Bronchial epithelial cell (primary cell): ENCODE measurements at places on chromosomes 2 and 18. TPM values are rescaled to one million over a fixed set of nuclear protein-coding genes. Genes with fewer than 3 reads are reported as not detected.
A peak's percentile ranks its signal among the peaks of the same experiment; 100 is the strongest.

POMC gene
- 0.26 and 0.64 TPM in 2 replicates for total RNA-seq

C2orf72 gene
- under 0.01 TPM in 1 of 2 replicates, not detected in the other for total RNA-seq

GALNT13 gene
- total RNA-seq, result 0.26 and 1.3 TPM in 2 replicates

IGFBP5 gene
- total RNA-seq, result 0.51 and 9.2 TPM in 2 replicates

TEX44 gene
- not detected in 2 replicates for total RNA-seq

PROM2 gene
- 10.8 and 41.6 TPM in 2 replicates for total RNA-seq

CYS1 gene
- 0.26 TPM in 2 replicates for total RNA-seq

SERPINB2 gene
- total RNA-seq, result 50.5 and 64.6 TPM in 2 replicates

CEP68 gene
- 3.8 and 3.9 TPM in 2 replicates for total RNA-seq

SERPINB4 gene
- 0.26 and 15.7 TPM in 2 replicates for total RNA-seq

VWA3B gene
- 0.13 TPM in 1 of 2 replicates, not detected in the other for total RNA-seq

PROC gene
- total RNA-seq, result 0.26 TPM in 1 of 2 replicates, not detected in the other

SCYGR4 gene
- not detected in 2 replicates for total RNA-seq

C2orf66 gene
- total RNA-seq, result under 0.01 and 0.38 TPM in 2 replicates

- DNase-seq, result peak; percentile 46
These were observed 657.6 kb upstream of the SYT4 start for GRCh38 chr18:43934781-43935471.

DNA sequence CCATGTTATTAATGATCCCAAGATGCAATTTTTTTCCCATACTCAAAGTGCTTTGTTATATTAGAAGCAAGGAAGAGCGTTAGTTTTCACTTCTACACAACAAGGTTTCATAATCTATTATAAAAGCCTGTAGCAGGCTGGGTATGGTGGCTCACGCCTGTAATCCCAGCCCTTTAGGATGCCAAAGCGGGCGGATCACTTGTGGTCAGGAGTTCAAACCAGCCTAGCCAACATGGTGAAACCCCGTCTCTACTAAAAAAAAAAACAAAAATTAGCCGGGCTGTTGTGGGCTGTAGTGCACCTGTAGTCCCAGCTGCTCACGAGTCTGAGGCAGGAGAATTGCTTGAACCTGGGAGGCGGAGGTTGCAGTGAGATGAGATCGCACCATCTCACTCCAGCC, 19.0 kb upstream of the SERPINB2 start:
- DNase-seq, result no peak

DNA sequence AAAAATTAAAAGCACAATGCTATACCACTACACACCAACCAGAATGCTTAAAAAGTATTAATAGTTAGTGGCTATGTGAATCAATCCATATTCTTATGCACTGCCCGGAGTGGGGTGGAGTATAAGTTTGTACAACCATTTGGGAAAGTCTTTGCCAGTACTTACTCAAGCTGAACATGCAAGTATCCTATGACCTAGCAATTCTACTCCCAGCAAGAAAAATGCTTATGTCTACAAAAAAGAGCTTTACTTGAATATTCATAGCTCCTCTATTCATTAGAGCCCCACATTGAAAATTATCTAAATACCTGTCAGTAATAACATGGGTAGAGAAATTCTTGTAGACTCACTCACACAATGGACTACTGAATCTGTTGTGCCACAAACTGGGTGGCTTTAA, 21.4 kb upstream of the CNOT11 start:
- no peak for DNase-seq

DNA sequence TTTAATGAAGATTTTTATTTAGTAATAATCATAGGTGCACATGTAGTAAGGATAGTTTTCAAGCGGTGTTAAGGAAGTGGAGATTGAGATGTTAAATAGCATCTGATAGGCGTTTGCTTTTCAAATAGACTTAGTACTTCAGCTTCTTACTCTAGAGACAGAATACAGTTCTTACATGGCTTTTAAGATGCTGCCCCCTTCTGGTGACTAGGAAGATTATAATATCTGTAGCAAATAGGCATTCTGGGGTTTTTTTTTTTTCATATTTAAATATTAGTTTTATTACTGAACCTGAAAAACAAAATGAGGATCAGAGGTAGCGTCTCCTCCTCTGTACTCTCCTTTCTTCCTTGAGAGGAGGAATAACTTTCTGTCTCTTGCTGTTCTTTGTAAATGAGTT, 100.2 kb downstream of the AGAP1 start:
- DNase-seq, result peak; percentile 71

GRCh38 chr2:235238537-235238936, 255.3 kb upstream of the AGAP1 start:
- no peak for DNase-seq

GRCh38 chr2:134458473-134458853, 204.6 kb downstream of the MGAT5 start:
- DNase-seq, result no peak

DNA sequence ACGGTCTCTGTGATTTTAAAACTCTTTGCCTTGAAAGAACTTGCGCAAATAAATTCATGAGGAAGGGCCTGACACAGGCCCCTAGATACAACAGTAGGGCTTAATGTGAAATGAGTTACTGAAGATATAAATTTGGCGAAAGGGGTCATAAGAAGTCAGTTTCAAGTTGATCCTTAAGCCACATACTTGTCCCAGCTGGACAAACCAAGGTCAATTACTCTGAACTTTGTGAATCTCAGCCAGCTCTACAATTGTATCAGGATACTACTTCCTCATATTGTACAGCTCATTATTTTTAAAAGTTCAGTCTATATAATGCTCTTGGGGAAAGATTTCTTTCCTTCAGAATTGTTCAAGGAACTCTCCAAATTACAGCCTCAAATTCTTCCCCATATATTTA, 432.8 kb downstream of the METTL4 start:
- no peak for DNase-seq

GRCh38 chr2:105866216-105867185, 121.8 kb downstream of the NCK2 start:
- DNase-seq, result peak; percentile 43

DNA sequence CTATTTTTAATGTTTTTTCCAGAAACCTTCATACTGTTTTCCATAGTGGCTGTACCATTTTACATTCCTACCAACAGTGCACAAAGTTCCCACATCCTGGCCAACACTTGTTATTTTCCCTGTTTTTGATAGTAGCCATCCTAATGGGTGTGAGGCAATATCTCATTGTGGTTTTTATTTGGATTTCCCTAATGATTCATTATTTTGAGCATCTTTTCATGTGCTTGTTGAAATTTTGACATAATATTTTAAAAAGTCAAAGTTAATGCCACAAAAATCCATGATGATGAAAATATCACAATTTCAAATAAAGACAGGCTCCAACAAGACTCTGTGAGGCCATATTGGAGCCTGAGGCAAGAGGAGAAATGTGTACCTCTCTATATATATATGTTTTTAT, 50.2 kb downstream of the VWA3B start:
- peak; percentile 23 for DNase-seq

- DNase-seq, result no peak
These were observed 5.0 kb downstream of the MAL start for GRCh38 chr2:95030496-95030895.

- peak; percentile 39 for DNase-seq
These were observed 462.5 kb upstream of the FSHR start for GRCh38 chr2:49616800-49617199.

GRCh38 chr2:241869087-241869961, at the start of gene RTP5:
Gene RTP5 (plus strand): TSS chr2:241869729. CDS start chr2:241869757, 28 bp downstream.
- no peak for DNase-seq

DNA sequence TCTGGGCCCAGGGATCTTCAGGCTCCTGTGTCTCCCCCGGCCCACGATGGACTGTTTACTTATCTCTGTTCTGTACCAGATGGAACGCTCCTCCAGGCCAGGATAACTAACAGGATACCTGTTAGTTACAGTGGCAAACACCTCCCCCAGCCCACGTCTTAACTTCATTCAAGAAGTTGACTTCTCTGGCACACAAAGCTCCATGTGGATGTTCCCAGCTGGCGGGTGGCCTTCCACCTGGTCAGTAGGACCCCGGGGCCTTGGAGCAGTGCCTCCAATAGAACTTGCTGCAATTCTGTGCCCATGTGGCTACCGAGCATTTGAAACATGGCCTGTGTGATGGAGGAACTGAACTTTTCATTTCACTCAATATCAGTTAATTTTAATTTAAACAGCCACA, 165.1 kb upstream of the GLI2 start:
- no peak for DNase-seq

DNA sequence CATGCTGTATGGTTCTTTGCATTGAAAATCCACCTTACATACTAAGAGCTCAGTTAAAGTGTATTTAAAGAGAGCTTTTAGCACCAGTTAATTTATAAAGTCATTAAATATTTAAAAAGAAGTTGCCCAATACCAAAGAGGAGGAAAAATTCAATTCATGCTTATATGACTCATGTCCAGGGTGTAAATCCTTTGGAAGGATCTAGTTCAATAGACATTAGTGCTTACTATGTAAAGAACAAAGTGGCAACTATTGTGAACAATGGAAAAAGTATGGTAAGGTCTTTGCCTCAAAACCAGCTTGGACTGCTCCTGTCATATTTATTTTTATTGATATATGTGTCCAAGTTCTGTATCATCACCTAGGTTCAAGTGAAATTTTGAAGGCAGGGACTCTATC, 90.5 kb downstream of the SCN9A start:
- peak; percentile 47 for DNase-seq

GRCh38 chr2:121095257-121096080, 189.5 kb downstream of the TFCP2L1 start:
- DNase-seq, result peak; percentile 59

- peak; percentile 19 for DNase-seq
These were observed 100.8 kb downstream of the GPR39 start for GRCh38 chr2:132517386-132517785.

DNA sequence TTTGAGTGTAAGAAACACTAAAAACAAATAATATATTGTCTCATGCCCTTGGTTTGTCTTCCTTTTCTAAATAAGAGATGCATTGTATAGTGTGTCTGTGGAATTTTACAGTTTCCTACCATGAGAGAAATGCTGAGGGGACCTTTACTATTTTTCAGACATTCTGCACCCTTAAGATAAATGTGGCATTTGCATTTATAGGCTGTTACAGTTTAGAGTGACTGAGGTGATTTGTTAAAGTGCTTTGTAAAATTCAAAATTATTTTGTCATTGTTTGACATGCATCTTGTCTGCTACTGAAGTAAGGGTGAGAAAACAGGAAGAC, 78.9 kb upstream of the ZSWIM2 start:
- DNase-seq, result no peak

GRCh38 chr2:40150266-40150665, 301.6 kb downstream of the SLC8A1 start:
- DNase-seq, result no peak

DNA sequence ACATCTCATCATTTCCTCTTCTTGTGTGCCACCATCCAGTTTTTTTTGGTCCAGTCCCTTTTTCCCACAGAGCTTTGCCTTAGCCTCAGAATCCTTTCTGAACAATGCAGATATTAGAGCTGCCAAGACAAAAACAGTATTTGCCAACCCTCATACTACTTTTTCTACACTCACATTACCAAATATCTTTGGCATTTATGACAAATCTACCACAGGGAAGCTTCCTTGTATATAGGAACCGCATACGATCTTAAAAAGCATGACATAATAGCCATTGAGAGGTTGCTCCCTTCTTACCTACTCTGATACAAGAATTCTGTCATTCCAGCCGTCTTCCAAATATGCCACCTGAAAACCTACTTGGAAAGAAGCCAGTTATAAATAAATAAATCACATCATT, 9.4 kb downstream of the ZNF24 start:
- peak; percentile 69 for DNase-seq

- DNase-seq, result no peak
These were observed 52.5 kb upstream of the NABP1 start for GRCh38 chr2:191625446-191625845.

- DNase-seq, result no peak
These were observed 38.6 kb upstream of the ARL4C start for GRCh38 chr2:234535464-234535863.

GRCh38 chr2:236642125-236642524, 72.5 kb downstream of the ACKR3 start:
- no peak for DNase-seq

DNA sequence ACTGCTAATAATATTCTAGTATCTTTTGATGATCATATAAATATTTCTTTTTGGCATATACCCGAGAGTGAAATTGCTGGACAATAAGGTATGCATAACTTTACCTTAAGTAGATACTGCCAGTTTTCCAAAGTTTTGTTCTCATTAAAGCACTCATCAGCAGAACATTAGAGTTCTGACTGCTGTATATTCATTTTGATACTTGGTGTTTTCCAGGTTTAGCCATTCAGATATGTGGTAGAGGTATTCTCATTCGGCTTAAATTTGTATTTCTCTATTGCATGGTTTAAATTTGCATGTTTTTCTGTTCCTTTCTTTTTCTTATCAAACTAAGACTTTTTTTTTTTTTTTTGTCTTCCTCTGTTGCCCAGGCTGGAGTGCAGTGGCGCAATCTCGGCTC, 18.2 kb downstream of the CYBRD1 start:
- no peak for DNase-seq

GRCh38 chr18:26652501-26652900, 104.1 kb upstream of the KCTD1 start:
- DNase-seq, result no peak

GRCh38 chr2:26767129-26767528, 3.0 kb downstream of the SLC35F6 start:
- no peak for DNase-seq

- peak; percentile 35 for DNase-seq
These were observed 60.7 kb downstream of the RAB27B start for GRCh38 chr18:54888933-54889332.

DNA sequence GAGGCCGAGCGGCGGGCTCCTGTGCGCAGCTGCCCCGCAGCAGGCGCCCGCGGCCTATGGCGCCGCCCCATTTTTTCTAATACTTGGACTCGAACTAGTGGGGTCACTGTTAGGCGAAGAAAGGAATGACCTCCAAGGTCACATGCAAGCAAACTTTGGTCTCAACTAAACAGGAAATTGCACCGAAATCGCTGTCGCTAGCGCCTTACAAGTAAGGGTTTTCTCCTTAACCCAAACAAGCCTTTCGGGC, 339 bp downstream of the ACAA2 start:
- peak; percentile 20 for DNase-seq

DNA sequence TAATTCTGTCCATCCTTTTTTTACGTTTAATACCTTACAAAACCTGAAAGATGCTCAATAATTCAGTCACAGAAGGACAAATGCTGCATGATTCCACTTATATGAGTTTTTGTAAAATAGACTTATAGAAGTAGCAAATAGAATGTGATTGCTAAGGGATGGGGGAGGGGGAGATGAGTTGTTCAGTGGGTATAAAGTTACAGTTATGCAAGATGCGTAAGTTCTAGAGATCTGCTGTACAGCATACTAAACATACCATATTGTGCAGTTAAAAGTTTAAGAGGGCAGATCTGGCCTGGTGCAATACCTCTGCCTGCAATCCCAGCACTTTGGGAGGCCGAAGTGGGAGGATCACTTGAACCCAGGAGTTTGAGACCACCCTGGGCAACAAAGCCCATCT, 78.8 kb downstream of the TET3 start:
- DNase-seq, result peak; percentile 20

- DNase-seq, result no peak
These were observed 282.2 kb upstream of the SOX11 start for GRCh38 chr2:5409898-5410381.

- no peak for DNase-seq
These were observed 145.1 kb upstream of the PID1 start for GRCh38 chr2:229416116-229416694.
